Iris pigment epithelial cell (primary cell): ENCODE measurements at places on chromosomes 4 and X.

GRCh38 chrX:20515841-20516461, 249.2 kb upstream of the RPS6KA3 start:
- peak; percentile 90 for DNase-seq

GRCh38 chr4:99645036-99645435, 12.6 kb downstream of the C4orf54 start:
- DNase-seq, result no peak

GRCh38 chr4:124253080-124253479, 459.5 kb downstream of the ANKRD50 start:
- no peak for DNase-seq

DNA sequence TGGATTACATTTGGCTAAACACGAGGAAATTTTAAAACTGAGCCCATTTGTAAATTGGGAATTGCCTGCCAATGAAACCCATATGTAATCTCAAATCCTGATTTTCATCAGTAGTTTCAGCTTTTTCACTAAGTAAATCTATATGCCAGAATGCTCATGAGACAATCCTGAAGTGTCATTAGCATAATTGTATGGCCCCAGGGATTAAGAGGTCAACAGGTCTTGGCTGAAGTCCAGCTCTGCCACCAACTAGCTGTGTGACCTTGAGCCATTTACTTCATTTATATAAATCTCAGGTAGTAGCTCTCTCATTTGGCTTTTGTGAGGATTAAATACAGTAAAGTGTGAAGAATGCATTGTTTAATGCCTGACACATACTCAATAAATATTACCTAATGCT, 320.5 kb upstream of the EMCN start:
- DNase-seq, result no peak

GRCh38 chr4:127708985-127709384, 21.2 kb upstream of the SLC25A31 start:
- DNase-seq, result peak; percentile 92

- no peak for DNase-seq
Observed at GRCh38 chr4:153542834-153543233, 76.7 kb downstream of the TMEM131L start.

- DNase-seq, result peak; percentile 16
Observed at GRCh38 chr4:139922406-139923024, 231.5 kb downstream of the MAML3 start.

GRCh38 chr4:122898370-122899150, 23.8 kb downstream of the NUDT6 start:
- DNase-seq, result peak; percentile 87

GRCh38 chrX:149513825-149514428, 8.8 kb upstream of the IDS start:
- no peak for DNase-seq

- DNase-seq, result peak; percentile 88
Observed at GRCh38 chr4:20194123-20195013, 57.3 kb upstream of the SLIT2 start.

DNA sequence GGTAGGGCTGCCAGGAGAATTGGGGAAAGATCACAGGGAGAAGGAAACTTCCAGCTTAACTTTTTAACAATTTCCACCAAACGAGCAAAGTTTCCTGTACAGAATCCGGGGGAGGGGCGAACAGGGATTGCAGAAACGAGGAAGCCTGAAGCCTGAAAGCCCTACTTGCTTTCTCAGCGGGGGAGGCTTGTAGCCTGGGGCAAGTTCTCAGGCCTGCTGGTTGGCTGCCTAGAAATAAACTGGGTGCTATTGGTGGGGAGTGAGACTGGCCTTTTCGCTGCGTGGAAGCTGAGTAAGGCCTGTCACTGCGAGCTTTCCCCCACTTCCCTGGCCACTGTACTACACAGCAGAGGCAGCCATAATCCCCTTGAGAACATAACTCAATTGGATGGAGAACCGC, 110.8 kb upstream of the ATP8A1 start:
- DNase-seq, result no peak

GRCh38 chr4:148293571-148293970, 148.6 kb downstream of the NR3C2 start:
- no peak for DNase-seq

- DNase-seq, result no peak
Observed at GRCh38 chrX:153909024-153909979, 4.8 kb downstream of the AVPR2 start.

DNA sequence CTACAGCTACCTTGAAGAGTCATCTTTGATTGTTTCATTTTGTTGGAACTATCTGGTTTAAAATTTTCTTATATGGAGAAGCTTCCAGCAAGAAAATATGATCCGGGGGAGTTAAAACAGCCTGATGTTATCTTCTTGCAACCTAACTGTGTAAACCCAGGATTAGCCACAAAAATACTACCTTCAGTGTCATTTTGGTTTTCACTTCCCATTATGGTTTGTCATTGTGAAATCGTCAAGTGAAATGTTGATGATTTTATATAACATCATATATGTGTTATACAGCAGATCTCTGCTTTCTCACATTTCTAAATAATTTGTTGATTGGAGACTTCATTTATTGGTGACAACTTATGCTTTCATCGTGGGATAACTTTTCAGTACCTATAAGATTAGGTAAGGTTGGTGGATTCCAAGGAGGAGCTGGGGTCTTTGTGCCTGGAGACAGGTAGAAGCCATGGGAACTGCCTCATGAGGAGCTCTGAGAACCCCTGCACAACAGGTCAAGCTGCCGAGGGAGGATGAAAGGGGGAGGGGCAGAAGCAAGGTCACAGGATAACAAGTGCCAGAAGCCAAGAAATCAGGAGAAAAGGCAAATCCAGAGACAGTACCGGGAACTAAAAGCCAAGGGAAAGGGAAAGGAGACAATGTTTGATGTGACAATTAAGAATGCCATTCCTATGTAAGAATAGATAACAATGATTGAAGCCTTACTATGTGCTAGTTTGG, 7.2 kb downstream of the ARHGAP24 start:
- DNase-seq, result no peak

- DNase-seq, result peak; percentile 23
Observed at GRCh38 chr4:15513545-15513944, 43.9 kb downstream of the CC2D2A start.

DNA sequence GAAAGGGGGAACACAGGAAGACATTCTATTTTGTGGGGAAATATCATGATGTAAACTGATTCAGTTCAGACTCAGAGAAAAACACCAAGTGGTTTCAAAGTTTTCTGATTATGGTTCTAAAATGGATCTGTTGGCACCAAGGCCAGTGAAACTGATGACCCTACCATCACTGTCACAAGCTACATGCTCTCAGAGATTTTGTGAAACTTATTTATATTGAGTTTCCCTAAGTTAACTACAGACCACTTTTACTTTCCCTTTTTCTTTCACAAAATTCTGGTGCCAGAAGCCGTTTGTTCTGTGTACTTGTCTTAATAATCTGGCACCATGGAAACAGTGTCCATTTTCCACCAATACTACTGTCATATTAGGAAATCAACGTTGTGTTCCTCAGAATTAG, 43.4 kb upstream of the CABS1 start:
- no peak for DNase-seq

GRCh38 chrX:39459952-39460351, 637.8 kb downstream of the BCOR start:
- no peak for DNase-seq

DNA sequence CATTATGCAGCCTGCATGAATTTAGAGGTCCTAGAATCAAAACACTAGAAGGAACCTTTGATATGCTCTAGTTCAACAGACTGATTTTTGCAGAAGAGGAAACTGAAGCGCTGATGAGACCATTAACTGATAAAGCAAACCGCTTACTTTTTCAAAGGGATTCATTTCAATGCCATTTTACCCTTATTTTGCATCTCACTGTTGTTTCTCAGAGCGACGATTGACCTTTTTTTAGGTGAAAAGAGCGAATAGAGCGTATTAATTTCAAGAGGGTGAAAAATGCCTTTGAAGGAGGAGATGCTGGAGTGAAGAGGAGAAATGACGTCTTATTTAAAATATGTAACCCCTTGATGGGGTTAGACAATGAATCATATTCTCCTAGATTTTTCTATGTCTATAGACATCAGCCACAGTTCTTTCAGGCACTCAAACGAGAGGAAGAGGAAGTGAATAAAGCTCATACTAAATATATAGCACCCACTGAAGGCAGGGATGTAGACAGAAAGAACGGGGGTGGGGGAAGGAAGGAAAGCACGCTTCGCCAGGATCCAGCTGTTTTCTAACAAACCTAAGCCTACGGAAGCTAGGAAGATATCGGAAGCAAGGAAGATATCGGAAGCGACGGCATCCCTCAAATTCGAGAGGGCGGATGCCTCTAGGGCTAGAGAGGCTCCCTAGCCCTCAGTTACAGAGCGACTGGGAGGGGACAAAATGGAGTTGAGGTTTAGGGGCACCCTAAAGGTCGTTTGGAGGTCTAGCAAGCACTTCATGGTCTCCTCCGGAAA, 848 bp downstream of the ACSL4 start:
- peak; percentile 62 for DNase-seq

DNA sequence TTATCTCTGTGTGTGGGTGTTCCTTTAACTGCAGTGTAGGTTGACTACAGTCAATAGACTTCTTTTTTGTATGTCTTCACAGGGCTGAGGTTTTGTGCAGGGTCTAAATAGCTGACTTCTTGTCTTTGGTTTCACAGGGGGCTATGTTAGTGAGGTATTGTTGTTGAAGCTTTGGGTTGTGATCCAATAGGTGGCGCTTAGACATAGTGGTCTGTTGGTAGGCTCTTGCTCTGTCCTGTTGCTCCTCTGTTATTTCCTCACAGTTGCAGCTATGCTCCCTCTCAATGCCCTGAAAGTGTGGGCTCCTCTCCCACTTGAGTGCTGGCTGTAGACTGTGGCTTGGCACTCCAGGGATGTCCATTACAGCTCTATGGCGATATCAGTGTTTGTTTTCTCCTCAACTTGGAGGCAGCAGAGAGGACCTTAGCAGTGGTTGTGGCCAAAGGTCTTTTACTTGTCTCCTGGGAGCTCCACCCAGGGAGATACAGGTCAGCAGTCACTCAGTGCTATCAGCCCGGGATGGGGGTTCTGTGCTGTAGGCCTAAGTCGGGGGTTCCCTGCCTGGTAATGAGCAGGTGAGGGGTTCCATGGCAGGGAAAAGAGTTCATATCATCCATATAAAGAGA, 14.0 kb downstream of the POF1B start:
- no peak for DNase-seq

- DNase-seq, result no peak
Observed at GRCh38 chr4:173564461-173564860, 34.4 kb upstream of the HAND2 start.

- DNase-seq, result no peak
Observed at GRCh38 chr4:177770776-177771175, 328.5 kb upstream of the AGA start.

GRCh38 chrX:54181202-54181953, 1.7 kb downstream of the FAM120C start:
- peak; percentile 44 for DNase-seq

GRCh38 chrX:11438767-11439166, 145.6 kb downstream of the AMELX start:
- peak; percentile 77 for DNase-seq

- no peak for DNase-seq
Observed at GRCh38 chr4:54902976-54903375, 222.4 kb downstream of the KDR start.

GRCh38 chrX:22041907-22042530, 9.9 kb downstream of the PHEX start:
- DNase-seq, result no peak

- no peak for DNase-seq
Observed at GRCh38 chr4:101264993-101265815, 82.1 kb downstream of the PPP3CA start.

GRCh38 chr4:12645732-12646131, 838.4 kb downstream of the RAB28 start:
- DNase-seq, result no peak

DNA sequence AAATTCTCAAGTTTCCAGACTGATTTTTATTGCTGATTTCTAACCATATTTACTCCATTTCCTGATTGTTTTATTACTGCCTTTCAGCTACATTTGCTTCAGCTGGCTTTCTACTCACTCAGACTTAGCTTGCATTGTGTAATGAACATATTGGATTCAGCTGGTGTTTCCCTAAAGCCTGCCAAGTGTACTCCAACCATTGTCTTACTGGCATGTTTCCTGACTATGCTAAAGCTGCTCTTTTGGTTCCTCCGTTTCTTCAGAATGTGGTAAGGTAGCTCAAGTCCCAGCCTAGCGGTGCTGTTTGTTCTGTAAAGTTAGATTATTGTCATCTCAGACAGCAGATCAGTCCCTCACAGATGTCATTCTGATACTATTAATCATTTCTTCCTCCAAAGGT, 53.1 kb upstream of the GLRA2 start:
- no peak for DNase-seq

DNA sequence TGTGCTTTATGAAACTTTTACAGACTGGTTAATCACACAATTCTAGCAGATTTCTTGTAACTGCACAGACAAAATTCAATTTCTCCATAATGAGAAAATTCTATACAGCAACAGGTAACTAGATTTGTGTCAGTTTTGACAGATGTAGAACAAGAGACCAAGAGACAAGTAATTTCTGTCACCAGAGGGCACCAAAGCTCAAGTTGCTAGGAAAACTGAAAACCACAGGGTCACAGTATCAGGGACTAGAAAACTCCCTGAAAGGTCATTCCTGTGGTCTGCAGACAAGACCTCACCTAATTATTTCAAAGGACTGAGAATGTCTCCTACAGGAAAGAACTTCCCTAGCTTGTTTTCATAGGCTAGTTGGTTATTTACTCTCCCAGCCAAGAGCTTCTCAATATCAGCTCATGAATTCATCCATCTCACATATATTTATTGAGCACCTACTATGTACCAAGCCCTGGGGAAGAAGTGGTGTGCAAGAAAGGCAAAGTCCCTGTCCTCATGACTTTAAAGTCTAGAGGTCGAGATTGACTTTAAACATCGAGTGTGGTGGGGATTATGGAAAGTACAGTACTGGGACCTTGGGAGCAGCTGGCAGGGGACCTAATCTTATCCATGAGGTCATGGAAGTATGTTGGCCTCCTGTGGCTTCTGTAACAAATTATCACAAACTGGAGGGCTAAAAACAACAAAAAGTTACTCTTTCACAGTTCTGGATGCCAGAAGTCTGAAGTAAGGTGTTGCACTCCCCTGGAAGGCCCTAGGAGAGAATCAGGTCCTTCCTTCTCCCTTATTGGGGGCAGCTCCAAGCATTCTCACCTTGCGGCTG, 47.8 kb upstream of the SETD7 start:
- DNase-seq, result peak; percentile 69

DNA sequence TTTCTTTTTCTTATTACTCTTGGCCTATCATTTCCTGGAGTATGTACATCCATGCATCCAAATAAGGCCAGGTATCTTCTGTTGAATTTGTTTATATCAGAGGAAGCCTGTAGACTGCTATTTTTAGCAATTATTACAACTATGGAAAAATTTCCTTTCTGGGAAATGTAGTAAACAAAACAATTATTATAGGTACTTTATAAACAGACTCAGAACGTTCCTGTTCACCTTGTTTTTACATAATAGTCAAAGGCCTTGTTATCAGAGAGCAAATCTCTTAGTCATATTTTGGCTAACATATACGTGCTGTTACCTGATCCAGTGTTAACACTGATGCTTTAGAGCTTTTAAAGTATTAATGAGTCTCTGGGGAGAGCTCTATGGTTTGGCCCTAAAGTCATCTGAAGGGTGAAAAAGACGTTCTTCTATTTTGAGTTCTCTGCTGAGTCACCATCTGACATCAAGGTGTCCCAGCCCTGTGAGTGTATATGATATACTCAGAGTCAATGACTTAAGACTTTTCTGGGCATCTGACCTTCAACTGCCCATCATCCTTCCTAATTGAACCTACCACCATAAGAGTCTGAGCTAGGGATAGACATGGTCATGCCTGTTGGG, 7.3 kb downstream of the SPARCL1 start:
- peak; percentile 44 for DNase-seq
